ENCODE measurements at places on chromosomes 5 and 9.

DNA sequence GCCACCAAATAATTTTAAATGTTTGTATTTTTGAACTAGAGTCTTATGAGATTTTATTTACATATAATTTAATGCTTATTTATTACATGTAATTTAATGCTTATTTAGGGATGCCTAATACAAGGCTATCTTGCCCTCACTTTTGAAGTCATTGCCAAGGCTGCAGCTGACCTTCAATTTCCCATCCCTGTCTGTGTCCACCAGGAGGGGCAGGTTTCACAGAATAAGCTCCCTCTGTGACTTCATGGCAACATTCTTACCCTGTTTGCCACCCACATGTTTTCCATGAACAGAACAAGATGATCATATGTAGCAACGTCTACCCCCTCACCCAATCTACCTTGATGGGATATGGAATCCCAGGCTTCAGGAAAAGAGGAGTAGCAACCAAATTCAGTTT, 27.0 kb downstream of the C5 start:
- DNase-seq, result peak; percentile 25

- no peak for DNase-seq
Observed at GRCh38 chr9:37961351-37961750, 57.4 kb upstream of the SLC25A51 start.

GRCh38 chr5:167750586-167750985, 540.9 kb upstream of the WWC1 start:
- DNase-seq, result no peak

GRCh38 chr5:150219142-150219541, 29.3 kb downstream of the SLC6A7 start:
- no peak for DNase-seq

- DNase-seq, result no peak
Observed at GRCh38 chr9:121380846-121381245, 10.8 kb upstream of the STOM start.

- DNase-seq, result no peak
Observed at GRCh38 chr5:124801551-124801950, 55.1 kb upstream of the ZNF608 start.

GRCh38 chr9:97553841-97554240, 52.4 kb downstream of the TMOD1 start:
- DNase-seq, result no peak

- no peak for DNase-seq
Observed at GRCh38 chr9:129686736-129687135, 21.3 kb downstream of the PRRX2 start.

- no peak for DNase-seq
Observed at GRCh38 chr5:124210111-124210910, 536.1 kb downstream of the ZNF608 start.

DNA sequence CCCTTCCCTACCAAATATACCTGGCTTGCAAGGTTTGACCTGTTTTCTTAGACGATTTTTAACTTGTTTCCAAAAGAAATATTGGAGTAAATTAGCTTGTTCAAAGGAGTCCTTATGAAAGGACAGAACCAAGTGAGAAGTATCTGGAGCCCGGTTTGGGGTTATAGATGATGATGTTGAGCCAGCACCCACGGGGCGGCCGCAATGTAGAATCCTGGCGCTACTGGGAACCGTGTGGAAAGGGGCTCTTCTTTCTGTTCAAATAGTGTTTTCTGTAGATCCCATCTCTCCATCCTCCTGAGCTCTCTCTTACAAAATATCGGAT, 517 bp upstream of the EXOSC2 start:
- DNase-seq, result peak; percentile 19

GRCh38 chr5:72871366-72872024, 55.0 kb downstream of the TNPO1 start:
- no peak for DNase-seq

GRCh38 chr9:121026768-121027167, 23.3 kb downstream of the C5 start:
- no peak for DNase-seq

GRCh38 chr9:91245431-91246313, 116.0 kb downstream of the AUH start:
- DNase-seq, result peak; percentile 3

DNA sequence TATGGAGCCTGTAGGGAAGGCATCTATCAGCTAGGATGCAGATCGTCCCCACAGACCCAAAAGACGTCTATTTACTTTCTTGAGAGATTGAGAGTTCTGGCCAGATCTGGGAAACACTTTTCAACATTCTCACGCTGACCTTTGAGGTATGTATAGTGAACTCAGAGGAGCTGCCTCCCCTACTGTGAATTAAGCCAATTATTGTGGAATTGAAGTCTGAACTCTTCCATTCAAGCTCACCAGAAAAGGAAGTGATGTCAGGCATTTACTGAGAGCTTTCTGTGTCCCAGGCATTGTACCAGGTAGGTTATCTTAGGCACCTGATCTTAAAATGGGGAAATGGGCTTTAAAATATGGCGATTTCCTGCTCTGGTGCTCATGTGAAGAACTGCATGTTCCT, 136.5 kb downstream of the SV2C start:
- no peak for DNase-seq

- DNase-seq, result peak; percentile 8
Observed at GRCh38 chr9:36078051-36078450, 41.3 kb downstream of the RECK start.

DNA sequence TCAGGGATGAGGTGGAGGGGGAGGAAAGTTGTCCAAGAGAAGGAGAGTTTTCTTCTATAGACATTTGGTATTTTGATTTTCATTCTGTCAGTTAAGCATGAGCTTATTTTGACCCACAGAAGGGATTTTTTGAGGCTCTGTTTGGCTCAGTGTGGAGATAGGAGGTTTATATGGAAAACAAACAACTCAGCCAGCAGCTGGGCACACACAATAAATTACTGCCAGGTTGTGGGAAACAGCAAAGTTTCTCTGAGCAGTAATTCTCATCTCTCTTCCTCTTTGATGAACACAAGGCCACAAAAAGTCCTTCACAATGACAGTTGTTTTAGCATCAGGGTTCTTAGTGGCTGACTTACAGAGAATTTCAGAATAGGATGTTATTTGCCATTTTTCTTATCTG, 486.1 kb downstream of the KDM4C start:
- no peak for DNase-seq

DNA sequence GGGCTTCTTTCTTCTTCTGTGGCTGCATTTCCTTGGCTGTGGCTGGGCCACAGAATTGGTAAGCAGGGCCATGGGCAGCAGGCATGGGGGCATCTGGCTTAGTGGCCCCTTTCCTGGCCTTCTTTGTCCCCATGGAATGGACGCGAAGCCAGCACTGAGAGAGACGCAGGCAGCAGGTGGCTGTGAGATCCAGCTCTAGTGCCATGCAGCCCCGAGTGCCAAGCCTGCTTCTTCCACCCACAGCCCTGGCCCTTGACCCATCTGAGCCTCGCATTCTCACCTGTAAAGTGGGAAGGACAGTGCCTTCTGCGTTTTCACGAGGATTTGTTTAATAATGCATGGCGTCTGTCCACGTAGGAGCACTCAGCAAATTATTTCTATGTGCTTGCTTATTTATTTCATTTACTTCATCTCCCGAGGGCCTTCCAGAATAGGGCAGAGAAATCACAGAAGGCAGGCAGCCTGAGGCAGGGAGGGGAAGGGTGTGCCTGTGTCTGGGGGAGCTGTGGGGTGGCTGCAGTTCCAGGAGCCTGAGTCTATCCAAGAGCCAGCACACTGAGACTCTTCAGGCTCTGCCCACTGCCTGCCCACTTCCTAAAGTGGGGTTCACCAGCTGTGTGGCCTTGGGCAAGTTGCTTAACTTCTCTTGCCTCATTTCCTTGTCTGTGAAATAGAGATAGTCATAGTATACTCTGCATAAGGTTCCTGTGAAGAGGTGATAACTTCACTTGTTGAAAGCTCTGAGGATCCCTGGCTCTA, 55.2 kb downstream of the NTNG2 start:
- peak; percentile 32 for DNase-seq

GRCh38 chr9:116152390-116152789, 1.2 kb upstream of the PAPPA start:
- peak; percentile 59 for DNase-seq

GRCh38 chr5:146745931-146746577, 132.5 kb downstream of the PPP2R2B start:
- DNase-seq, result no peak

GRCh38 chr9:121690316-121690715, 38.9 kb downstream of the DAB2IP start:
- DNase-seq, result no peak

DNA sequence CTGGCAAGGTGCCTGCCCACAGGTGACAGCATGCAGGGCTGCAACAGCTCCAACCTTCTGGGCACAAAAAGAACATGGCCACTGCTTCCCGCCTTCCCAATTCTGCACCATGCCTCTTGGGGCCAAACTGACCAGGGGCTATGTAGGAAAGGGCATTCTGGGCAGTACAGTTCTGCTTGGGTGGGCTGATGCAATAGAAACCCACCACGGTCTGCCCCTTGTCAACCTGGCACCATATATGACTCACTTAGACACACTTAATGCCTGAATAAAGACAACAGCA, 40.2 kb upstream of the FCN1 start:
- DNase-seq, result no peak
